Kidney capillary endothelial cell (primary cell): ENCODE measurements at places on chromosomes 5 and 9.

DNA sequence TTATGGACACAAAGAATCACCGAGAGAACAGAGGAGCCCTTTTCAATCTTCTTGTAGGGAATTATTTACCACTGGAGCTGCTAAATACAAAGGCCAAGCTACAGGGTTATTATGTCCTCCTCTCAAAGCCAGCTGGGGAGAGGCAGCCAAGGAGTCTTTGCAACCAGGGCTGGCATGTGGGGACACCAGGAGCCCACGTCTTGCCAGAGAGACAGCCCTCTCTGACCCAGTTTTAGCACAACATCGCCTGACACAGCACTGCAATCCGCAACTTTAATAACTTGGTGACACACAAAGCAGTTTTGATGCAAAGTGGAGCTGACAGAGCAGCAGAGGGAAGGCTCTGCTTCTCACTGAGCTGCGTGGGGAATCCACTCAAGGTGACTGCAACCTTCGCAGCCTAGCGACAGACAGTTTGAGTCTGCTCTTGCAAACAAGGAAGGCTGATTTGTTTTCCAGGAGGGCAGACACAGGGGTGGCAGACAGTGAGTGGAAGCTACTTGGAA is 33.6 kb downstream of the TLR4 start:
- no peak for DNase-seq

GRCh38 chr9:132183715-132184114 is 21.9 kb downstream of the NTNG2 start:
- no peak for DNase-seq

GRCh38 chr9:137191691-137192447 is 3.4 kb downstream of the SSNA1 start:
- no peak for DNase-seq

GRCh38 chr5:39800042-39800601 is 375.3 kb upstream of the DAB2 start:
- DNase-seq, result no peak

GRCh38 chr5:16841416-16841815 is 94.7 kb downstream of the MYO10 start:
- DNase-seq, result no peak

DNA sequence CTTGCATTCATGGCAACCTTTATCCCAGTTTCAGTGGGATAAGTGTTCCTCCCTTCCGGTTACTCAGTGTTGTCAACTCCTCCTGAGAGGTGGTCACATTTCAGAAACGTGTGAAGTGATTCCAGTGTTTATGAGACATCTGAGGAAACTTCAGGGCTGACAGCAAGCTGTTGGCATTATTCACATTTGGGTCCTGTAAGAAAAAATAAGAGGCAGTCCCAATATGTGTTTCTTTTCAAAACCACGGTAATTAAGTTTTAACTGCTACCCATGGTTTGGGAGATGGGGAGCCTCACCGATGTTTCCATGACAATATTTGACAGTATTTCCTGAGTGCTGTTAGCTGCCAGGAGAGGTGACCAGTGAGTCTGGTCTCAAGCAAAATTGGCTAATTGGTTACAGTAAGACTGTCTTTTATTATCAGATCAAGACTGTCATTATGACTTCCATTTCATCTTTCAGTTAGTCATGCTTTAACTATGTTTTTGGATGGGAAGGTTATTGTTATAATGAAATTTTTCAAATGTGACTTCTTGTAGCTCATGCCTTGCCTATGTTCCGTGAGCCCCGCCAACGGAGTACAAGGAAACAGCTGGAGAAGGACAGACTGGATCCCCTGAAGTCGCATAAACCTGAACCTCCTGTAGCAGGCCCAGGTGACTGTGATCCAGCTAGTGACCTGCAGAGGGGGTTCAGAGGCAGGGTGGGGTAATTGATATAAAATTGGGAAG is 115.3 kb downstream of the GDNF start:
- no peak for DNase-seq

DNA sequence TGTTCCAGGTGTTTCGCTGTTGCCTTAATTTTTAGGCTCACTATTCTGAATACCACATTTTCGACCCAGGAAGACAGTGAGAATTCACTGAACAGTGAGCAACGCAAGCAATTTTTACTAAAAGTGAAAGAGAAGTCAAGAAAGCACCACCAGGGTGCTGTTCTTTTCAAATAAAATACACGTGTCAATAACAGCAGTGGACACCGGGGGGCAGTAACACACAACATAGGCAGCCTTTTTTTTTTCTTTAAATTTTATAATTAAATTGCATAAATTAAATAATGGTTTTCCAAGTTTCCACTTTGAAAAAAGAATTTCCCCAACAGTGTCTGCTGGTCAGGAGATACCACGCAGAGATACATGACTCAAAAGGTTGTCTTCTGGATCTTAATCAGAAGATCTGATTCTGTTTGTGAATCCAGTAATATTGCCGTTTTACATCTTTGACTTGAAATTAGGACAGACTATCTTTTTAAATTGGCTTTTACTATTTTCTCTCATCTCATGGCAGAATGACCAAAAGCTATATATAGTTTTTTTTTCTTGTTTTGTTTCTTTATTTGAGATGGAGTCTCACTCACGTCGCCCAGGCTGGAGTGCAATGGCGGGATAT is 47.1 kb upstream of the SH3GL2 start:
- peak; percentile 42 for DNase-seq

- no peak for DNase-seq
These were observed 62.8 kb upstream of the FCN1 start for GRCh38 chr9:134980516-134980915.

- no peak for DNase-seq
These were observed 129.7 kb downstream of the ADAMTS2 start for GRCh38 chr5:179215576-179215975.

DNA sequence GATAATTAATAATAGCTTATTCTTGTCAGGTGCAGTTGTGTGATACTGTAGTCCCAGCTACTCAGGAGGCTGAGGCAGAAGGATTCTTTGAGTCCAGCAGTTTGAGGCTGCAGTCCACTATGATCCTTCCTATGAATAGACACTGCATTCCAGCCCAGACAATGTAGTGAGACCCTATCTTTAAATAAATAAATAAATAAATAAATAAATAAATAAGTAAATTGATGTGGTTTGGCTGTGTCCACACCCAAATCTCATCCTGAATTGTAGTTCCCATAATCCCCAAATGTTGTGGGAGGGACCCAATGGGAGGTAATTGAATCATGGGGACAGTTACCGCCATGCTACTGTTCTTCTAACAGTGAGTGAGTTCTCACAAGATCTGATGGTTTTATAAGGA is 5.6 kb upstream of the ELL2 start:
- no peak for DNase-seq

DNA sequence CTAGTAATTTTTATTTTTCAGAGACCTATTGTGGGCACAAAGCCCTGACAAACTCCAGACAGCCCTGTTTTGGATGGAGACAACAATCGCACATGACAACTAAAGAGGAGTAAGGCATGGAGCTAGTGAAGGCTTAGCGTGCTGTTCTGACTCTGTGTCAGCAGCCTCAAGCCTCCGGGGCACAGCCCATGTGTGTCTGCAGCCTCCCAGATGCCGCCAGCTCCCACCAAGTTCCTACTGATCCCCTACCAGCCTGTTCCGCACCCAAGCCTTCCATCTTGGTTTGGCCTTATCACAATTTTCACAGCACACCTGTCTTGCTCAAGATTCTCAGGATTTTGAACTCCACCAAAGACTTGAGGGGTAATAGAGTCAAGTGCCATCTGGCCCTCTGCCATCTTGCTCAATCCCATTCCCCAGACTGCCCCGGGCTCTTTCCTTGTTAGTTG is 70.3 kb upstream of the SH3PXD2B start:
- no peak for DNase-seq

- DNase-seq, result no peak
These were observed 40.1 kb downstream of the PRRT1B start for GRCh38 chr9:131585375-131585774.

DNA sequence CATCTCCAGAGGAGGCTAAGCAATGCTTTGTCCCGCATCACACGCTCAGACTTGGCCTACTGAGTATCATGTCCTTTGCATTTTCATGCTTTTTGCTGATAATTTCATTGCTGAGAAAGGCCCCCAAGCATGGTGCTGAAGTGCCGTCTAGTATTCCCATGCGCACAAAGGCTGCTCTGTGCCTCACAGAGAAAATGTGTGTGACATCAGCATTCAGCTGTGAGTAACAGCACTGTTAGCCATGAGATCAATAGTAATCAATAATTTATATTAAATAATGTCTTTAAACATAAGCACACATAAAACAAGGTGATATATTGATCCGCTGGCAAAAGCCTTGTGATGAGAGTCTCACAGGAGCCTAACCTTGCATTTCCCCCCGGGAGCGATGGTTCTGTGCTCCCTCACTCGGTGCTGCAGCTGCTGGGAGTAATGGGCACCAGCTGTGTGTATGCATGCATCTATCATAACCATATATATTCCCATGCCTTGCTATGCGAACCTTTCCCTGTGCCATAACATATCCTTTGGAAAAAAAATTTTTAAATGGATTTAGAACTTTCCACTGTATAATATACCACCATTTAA is 50.4 kb upstream of the RNF130 start:
- DNase-seq, result no peak

- peak; percentile 25 for DNase-seq
These were observed 87.5 kb upstream of the SSBP2 start for GRCh38 chr5:81838307-81838906.

- DNase-seq, result no peak
These were observed 67.5 kb downstream of the SEMA6A start for GRCh38 chr5:116507051-116507537.

- DNase-seq, result no peak
These were observed 110.9 kb upstream of the IL6ST start for GRCh38 chr5:56105511-56106291.

- no peak for DNase-seq
These were observed 157.2 kb upstream of the ISL1 start for GRCh38 chr5:51225789-51226742.

DNA sequence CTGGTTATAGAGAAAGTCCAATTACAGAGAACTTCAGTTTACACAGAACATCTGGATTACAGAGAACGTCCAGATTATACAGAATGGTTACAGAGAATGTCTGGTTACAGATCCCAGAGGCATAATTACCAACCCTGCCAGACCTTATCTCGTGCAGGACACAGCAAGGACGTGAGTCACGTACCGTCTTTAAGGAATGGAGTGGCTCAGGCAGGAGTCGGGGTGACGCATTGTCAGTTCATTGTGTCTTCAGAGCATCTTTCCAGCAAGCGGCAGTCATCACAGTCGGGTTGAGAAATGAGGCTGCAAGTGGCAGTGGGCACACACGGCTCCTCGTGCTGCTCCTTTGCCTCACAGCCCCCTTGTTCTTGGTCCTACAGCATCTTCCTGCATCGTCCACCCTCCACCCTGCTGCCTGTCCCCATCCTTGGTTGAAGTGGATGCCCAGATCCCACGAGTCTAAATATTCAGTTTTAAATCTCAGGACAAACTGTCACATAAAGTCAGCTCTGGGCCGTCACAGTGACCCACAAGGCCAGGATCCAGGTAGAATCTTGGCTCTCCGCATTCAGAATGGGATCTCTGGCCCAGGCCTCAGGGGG is 30.0 kb upstream of the SLC6A19 start:
- peak; percentile 28 for DNase-seq

DNA sequence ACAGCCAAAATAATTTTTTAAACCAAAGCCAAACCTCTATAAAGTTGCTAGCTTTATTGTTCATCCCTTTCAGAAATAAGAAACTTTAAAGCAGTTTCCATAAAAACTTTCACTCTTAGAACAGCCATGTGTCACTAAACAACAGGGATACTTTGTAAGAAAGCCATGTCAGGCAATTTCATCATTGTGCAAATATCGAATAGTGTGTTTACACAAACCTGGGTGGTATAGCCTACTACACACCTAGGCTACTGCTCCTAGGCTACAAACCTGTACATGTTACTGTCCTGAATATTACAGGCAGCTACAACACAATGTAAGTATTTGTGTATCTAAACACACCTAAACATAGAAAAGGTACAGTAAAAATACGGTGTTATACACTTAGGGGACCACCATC is 59.9 kb downstream of the TLE1 start:
- no peak for DNase-seq

DNA sequence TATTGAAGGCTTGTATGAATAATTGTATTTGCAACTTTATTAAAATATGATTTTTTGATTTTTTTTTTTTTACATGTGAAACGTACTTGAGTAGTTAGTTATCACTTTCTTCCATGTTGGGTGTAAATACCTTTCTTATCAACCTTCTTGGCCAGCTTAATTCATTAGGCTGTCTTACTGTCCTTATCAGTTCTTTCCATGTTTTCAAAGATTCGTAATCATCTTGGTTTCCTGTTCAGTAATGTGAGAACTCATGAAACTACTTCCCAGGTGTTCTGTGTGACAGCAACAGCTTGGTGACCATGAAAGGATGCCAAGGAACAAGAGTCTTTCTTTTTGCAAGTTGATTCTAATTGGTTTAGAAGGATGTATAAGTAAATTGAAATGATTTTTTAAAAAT is 100.0 kb downstream of the ADGRV1 start:
- no peak for DNase-seq

DNA sequence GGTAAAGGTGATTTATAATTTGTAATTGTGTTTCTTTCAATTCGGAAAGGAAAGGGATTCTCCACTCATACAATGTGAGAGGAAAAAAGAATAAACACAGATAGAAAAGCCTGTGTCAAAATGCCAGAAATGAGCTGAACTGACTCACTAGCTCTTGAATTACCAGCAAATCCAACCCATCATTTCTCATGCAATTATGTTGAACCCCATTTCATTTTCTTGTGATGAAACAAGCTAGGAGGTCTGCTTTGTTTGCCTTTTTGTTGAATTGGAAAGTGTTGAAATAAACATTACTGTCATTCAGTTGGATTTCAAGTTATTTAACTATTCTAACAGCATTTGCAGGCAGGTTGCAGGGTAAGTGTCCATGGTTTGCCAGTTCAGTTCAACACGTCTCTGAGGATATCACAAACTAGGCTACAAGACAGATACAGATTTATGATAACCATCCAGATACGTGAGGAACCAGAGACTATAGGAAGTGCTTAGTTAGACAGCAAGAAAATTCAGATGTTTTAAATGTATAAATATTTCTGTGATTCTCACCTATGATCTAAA is 547.2 kb downstream of the MAT2B start:
- DNase-seq, result no peak
